Stimulated activated CD4-positive, alpha-beta T cell treated with anti-CD3 and anti-CD28 coated beads, Interleukin-15, amount 100 ng/mL, for 1 hour (primary cell): ENCODE measurements at places on chromosomes 6 and 20.

DNA sequence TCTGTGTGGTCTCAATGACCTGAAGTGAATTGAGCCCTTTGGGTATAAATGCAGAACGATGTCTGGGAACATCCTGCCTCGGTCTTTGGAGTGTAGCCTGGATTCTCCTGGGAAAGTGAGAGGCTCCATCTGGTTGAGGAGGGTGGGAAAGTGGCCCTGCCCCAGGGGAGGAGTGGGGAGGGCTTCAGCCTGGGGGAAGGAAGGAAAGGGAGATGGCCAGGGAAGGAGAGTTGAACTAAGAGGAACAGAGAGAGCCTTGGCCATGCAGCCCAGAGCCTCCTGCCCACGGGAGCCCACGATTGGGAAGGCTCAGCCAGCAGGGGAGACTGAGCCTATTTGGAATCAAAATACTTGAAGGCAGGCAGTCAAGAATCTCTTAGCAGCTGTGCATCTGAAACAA is 2.3 kb upstream of the EPB41L1 start:
- DNase-seq = no peak

DNA sequence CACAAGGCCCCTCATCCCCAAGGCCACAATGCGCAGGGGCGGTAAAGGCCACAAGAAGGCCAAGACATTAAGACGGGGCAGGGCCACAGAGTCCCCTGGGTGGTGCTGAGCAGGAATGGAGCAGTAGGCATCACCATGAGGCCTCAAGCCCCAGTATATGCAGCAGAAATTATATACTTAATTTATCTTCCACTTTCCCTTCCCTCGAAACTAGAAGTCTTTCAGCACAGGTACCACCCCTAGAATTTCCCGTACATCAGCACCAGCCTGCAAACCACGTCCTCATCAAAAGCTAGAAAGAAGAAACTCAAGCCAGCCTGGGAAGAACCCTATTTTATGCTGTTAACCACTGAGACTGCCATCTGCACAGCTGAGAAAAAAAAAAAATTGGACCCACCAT is 89.4 kb downstream of the PLG start:
- DNase-seq = no peak

DNA sequence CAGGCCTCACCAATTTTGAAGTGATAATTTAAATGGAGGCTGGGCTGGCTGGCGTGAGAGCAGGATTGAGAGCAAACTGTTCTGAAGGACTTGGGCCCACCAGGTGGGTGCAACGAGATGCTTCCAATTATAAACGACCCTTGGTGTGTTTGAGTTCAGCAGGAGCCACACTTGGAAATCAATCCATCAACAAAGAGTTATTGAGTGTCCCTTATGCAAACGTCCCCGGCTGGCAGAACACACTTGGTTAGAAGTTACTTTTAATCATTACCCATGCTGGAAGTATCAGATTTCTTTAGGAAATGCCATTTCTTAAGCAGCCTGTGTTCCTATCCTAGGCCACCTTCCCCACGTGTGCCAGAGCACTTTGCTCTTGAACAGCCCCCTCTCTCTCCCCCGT is 37.8 kb upstream of the ZNF831 start:
- DNase-seq = no peak

DNA sequence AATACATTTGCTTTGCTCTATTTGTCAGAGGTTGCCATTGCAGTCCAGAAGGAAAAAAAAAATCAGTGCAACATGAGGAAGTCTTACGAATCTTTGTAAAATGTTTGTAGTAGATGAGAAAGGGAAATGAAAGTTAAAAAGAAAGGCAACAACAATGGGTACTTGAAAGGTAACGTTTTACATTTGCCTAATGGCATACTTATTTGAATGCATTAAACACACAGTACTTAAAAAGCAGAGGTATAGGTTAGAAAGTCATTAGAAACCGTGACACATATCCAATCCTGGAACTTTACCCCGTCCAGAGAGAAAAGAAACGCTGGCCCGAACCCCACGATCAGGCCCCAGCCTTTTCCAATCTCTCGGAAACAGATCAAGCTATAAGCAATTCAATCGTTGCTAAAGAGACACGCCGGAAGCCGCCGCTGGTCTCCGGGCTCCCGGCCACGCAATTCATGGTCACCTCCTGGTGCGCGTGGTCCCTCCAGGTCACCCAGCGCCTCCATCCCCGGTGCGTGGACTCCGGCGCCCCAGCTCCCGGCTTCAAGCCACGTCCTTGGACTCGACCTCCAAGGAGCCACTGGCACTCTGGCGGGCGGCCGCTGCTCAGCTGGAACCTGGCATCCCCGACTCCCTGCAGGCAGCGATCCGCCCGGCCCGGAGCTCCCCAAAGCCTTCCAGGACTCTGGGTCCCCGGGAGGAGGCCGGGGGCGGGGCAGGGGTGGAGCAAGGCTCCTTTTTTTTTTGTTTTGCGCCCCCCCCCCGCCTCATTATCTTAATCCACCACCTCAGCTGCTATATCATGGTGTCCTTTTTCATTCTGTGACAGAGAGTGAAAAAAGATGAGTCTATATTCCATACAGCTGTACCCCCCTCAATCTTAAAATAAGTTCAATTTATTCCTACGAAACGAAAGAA is at the start of gene SLC18B1:
Gene SLC18B1 (minus strand): TSS at position 687 of the 918 bp plus-strand sequence. CDS start 181 bp downstream, at position 506.
- peak; percentile 52 for DNase-seq

DNA sequence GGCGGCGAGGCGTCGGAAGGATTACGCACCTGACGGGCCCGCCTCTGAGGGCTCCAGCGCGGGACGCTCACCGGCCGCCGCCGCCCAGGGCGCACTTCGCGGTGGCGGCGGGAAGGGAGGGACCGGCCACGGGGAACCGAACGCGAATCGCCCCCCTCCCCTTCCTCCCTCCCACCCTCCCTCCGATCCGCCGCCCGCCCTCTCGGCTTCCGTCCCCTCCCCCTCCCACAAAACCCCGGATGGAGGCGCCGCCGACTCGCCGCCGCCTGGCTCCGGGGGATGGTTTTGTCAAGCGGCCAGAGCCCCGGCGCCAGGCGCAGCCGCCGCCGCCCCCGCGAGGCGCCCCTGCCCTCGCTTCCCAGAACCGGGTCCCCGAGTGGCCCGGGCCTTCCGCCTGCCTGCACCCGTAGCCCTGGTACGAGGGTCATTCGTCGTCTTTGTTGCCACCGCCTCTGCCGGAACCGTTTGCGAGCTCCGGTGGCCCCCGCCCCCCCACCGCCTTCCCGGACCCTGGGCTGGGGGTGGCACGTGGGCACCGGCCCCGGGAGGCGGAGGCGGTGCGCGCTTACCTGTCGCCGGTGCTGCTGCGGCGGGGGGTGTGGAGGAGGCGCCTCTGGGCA is 398 bp downstream of the ZBTB2 start:
- peak; percentile 69 for DNase-seq

GRCh38 chr6:142412241-142412640 is 110.4 kb downstream of the ADGRG6 start:
- no peak for DNase-seq

- DNase-seq = no peak
Measured at GRCh38 chr20:40869218-40870147, 159.1 kb upstream of the TOP1 start.

DNA sequence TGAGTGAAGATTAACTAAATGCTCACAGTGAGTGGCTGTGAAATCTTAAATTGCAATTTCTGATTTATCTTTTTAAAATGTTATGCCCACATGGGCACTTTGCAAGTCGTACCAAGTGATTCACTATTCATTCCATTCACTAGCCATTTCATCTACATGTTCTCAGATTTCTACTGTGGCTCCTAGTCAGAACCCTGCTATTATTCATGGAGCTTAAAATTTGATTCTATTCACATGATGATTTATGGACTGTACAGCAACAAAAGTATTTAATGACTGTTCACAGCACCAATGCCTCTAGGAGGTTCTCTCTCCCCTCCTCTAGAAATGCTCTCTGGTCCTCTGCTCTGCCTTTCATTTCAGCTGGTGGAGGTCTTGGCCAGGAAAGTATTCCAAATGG is 133.5 kb upstream of the MAP3K7 start:
- DNase-seq = no peak

- DNase-seq = no peak
Measured at GRCh38 chr6:32416036-32416435, 9.1 kb upstream of the BTNL2 start.

DNA sequence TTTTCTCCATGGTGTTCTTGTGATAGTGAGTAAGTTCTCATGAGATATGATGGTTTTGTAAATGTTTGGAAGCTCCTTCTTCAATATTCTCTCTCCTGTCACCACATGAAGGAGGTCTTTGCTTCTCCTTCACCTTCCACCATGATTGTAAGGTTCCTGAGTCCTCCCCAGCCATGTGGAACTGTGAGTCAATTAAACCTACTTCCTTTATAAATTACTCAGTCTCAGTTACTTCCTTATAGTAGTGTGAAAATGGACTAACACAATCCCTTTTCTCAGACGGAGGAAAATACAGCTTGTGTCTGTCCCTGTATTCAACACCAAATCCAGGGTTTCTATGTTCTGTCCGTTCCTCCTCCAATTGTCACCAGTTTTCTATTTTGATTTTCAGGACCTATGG is 181.0 kb downstream of the ALDH8A1 start:
- DNase-seq = no peak

GRCh38 chr6:142075516-142076101 is 57.1 kb upstream of the GJE1 start:
- no peak for DNase-seq

- no peak for DNase-seq
Measured at GRCh38 chr6:170423030-170423429, 116.5 kb downstream of the FAM120B start.

- no peak for DNase-seq
Measured at GRCh38 chr6:90290811-90291420, 5.7 kb downstream of the BACH2 start.

DNA sequence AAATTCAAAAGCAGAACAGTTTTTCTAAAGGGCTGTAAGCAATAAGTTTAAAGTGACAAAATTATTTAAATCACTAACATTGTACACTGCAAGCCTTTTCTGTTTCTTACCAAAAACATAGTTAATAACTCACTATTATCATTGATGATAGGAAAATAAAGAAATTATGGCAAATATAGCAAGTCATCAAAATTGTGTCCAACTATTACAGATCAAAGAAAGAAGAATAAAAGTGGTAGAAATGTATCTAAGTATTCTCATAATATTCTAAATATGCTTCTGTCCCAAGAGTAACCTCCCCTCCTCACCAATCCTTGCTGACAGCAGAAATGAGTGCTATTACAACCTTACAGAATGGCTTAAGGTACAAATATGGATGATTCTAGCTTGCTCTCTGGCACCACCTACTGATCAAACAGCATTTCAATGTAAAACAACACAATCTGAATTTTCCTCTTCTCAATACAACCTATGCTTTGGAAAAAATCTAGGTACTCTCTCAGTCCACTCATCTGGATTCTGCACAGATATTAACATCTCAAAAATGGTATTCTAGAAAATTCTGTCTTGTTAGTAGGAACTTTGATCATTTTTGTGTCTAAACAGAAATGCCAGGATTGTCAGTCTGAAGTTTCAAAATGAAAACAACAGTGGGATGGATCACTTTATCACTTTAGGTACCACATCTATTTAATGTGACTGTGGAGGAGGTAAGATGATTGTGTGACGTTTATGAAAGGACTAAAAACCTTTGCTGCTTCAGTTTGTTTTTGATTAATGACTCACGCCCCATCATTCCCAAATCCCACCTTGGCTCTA is 40.9 kb downstream of the ZFP64 start:
- no peak for DNase-seq

GRCh38 chr6:27890445-27891319 is 21.5 kb downstream of the OR2B2 start:
- DNase-seq = peak; percentile 42

DNA sequence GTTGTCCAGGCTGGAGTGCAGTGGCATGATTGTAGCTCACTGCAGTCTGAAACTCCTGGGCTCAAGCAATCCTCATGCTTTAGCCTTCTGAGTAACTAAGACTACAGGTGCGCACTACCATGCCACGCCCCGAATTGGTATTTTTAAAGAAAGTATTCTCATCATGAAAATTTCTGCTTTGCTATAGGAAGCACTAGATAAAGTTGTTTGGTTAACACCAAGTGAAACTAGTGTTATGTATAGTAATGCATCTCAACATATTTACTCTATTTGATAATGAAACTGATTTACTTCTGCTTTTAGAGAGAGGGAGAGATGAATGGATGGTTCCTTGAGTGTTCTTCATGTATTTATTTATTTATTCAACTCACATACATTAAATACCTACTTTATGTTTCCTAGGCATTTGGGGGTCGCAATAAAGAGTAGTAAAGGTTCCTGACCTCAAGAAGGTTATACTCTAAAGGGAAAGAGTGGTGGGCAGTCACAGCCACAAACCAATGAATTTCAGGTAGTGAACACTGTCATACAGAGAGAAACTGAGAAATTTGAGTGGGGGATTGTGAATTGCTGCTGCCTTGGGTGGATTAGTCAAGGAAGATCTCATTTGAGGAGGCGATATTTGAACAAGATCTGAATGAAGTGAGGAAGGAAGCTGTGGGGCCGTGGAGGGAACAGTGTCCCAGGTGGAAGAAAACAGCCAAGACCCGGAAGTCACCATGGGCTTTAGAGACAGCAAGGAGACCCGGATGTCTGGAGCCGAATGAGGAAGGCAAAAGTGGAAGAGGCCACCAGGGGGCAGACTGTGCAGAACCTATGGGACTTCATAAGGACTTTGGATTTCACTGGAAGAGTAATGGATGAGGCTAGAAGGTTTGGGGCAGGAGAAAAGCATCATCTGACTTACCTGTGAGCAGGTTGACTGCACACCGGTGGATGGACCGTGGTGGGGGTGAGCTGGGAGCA is 185.6 kb downstream of the TSHZ2 start:
- DNase-seq = no peak
